ENCODE measurements at places on chromosomes 4 and X. TPM values are rescaled to one million over a fixed set of nuclear protein-coding genes. Genes with fewer than 3 reads are reported as not detected.

USP17L18 gene
- not detected for total RNA-seq

USP26 gene
- total RNA-seq: not detected

NDUFC1 gene
- total RNA-seq: 29.1 TPM

SPANXD gene
- not detected for total RNA-seq

PPBP gene
- not detected for total RNA-seq

FOXR2 gene
- total RNA-seq: not detected

TENM3 gene
- 6.3 TPM for total RNA-seq

SORBS2 gene
- 2.8 TPM for total RNA-seq

RBM10 gene
- total RNA-seq: 37.9 TPM

AR gene
- 6.3 TPM for total RNA-seq

SLC34A2 gene
- total RNA-seq: not detected

PNMA3 gene
- under 0.01 TPM for total RNA-seq

AWAT1 gene
- not detected for total RNA-seq

TREX2 gene
- not detected for total RNA-seq

CXXC4 gene
- total RNA-seq: not detected

GABRE gene
- 29.4 TPM for total RNA-seq

NOX1 gene
- not detected for total RNA-seq

GAK gene
- 49.4 TPM for total RNA-seq

FMR1NB gene
- not detected for total RNA-seq

SPOCK3 gene
- total RNA-seq: 1.9 TPM

TEX13C gene
- not detected for total RNA-seq

CYBB gene
- not detected for total RNA-seq

HHIP gene
- 16.0 TPM for total RNA-seq

WNK3 gene
- 10.5 TPM for total RNA-seq

SLIT2 gene
- total RNA-seq: 46.4 TPM

XKRX gene
- 0.36 TPM for total RNA-seq

ZNF630 gene
- 2.0 TPM for total RNA-seq

ASB12 gene
- not detected for total RNA-seq

All from fibroblast of the aortic adventitia (primary cell).